Peyer's patch (tissue), 4 donors: ENCODE measurements at places on chromosomes 16 and 17. TPM values are rescaled to one million over a fixed set of nuclear protein-coding genes. Genes with fewer than 3 reads are reported as not detected.

MT1M gene
- total RNA-seq: 19.0 TPM

NPTX1 gene
- not detected for total RNA-seq

CHST4 gene
- not detected for total RNA-seq

NEUROD2 gene
- total RNA-seq: not detected

UNC119 gene
- total RNA-seq: 22.6 TPM

PRSS27 gene
- total RNA-seq: 1.2 TPM

TBC1D3C gene
- 1.0 TPM for total RNA-seq

ADAD2 gene
- 1.8 TPM for total RNA-seq

PIPOX gene
- 4.8 TPM for total RNA-seq

NOG gene
- total RNA-seq: not detected

CPHXL2 gene
- total RNA-seq: not detected

TMC7 gene
- 7.0 TPM for total RNA-seq

DNAI2 gene
- total RNA-seq: not detected

CHST5 gene
- 62.6 TPM for total RNA-seq

OR1A1 gene
- not detected for total RNA-seq

TNK1 gene
- total RNA-seq: 54.4 TPM

C1QL1 gene
- total RNA-seq: 0.67 TPM

CLEC3A gene
- not detected for total RNA-seq

GFOD2 gene
- 26.8 TPM for total RNA-seq

NAGLU gene
- 12.4 TPM for total RNA-seq

CBLN1 gene
- total RNA-seq: not detected

WFDC1 gene
- total RNA-seq: 14.7 TPM

ESRP2 gene
- total RNA-seq: 15.7 TPM

MYH13 gene
- total RNA-seq: 0.19 TPM

B4GALNT2 gene
- total RNA-seq: 0.83 TPM

ZNF205 gene
- 14.5 TPM for total RNA-seq

HBA1 gene
- total RNA-seq: not detected

ZKSCAN2 gene
- total RNA-seq: 3.3 TPM

TCAP gene
- total RNA-seq: 0.53 TPM

ARL6IP1 gene
- 179 TPM for total RNA-seq

ABCA6 gene
- 56.3 TPM for total RNA-seq

AURKB gene
- 22.3 TPM for total RNA-seq
